DMS79 (cell line): ENCODE measurements at places on chromosomes 6 and 20.

GRCh38 chr6:106084106-106084988 is 1.8 kb upstream of the PRDM1 start:
- no peak for DNase-seq

GRCh38 chr6:20188630-20189075 is 23.6 kb downstream of the MBOAT1 start:
- DNase-seq, result no peak

DNA sequence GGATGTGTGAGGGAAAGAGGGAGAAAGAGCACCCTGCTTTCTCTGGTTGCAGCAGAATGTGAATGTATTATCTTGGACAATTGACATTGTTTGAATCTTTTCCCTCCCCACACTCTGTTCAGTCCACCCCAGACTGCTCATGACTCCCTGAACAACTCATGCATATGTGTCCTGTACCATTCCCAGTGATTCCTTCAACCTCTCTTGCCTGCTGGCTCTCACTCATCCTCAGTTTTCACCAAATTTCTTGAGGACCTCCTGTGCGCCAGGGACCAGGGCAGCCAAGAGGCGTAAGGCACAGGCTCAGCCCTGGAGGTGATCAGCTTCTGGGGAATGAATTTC is 5.4 kb downstream of the NOX3 start:
- no peak for DNase-seq

DNA sequence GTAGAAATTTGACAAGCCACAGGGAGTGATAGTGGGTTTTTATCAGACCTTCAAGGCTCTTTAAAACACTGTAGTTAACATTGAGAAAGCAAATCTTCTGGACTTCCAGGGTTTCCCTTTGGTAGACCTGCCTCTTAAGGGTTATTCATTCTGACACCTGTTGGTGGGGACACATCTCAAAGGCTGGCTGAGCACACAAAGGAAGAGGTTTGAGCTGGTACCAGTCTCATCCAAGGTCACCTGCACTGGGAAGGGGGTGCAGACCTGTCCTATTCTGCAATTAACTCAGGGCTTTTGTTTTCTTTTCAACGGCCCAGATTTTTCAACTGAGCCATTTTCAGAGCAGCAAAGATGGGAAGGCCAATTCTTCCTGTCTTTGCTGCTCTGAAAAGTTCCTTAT is 45.6 kb downstream of the EDN1 start:
- DNase-seq, result no peak

- no peak for DNase-seq
Observed at GRCh38 chr20:16647875-16648597, 74.8 kb upstream of the KIF16B start.

- no peak for DNase-seq
Observed at GRCh38 chr20:45016089-45016671, 49.9 kb downstream of the STK4 start.

DNA sequence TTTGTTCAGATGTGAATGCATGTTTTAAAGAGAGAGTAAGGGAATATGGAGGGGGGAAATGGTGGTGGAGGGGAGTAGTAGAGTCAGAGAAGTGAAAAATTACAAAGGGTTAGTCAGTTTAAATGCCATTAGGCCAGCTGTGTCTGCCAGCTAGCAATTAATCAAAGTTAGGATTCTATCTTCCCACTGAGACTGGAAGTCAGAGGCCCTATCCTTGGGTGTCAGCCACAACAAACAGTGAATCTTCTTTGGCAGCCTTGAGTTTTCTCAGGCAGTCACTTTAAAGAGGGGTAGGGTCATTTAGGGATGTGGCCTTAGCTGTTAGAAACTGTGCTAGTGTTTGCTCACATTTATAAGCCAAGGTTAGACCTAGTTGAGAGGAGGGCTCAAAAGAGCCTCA is 120.5 kb upstream of the BTBD3 start:
- DNase-seq, result no peak

DNA sequence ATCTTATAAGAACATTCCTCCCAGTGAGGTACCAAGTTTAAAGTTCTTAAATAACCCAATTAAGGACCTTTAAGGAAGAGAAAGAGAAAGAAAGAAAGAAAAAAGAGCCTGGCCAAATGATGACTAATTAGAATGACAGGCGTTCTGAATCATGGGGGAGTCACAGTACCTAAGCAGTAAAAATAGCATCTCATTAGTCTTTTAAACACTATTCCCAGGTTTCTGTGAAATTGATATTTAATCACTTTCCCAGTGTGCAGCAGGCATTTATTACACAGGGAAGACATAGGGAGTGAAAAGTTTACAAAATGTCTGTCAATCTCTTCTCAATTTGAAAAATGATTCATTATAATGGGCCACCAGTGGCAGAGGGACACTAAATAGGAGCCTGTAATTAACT is 251.4 kb upstream of the MANEA start:
- DNase-seq, result no peak

GRCh38 chr20:22745194-22745500 is 160.8 kb upstream of the FOXA2 start:
- DNase-seq, result no peak

GRCh38 chr6:130825772-130826441 is 1.3 kb upstream of the SMLR1 start:
- no peak for DNase-seq

- DNase-seq, result no peak
Observed at GRCh38 chr20:44477151-44477550, 1.5 kb downstream of the TTPAL start.
